ENCODE measurements at places on chromosomes 3 and 15. TPM values are rescaled to one million over a fixed set of nuclear protein-coding genes. Genes with fewer than 3 reads are reported as not detected.

The SAMMSON gene
- total RNA-seq: not detected

The COL6A5 gene
- not detected for total RNA-seq

The CLDN11 gene
- 386 TPM for total RNA-seq

The THSD4 gene
- 2.6 TPM for total RNA-seq

The CLSTN2 gene
- total RNA-seq: 0.24 TPM

The GPR171 gene
- not detected for total RNA-seq

The TRAT1 gene
- total RNA-seq: not detected

The GALNT15 gene
- 1.2 TPM for total RNA-seq

The P2RY14 gene
- not detected for total RNA-seq

The CASR gene
- total RNA-seq: not detected
